ENCODE measurements at places on chromosomes 13 and 19.

- DNase-seq: no peak
Observed at GRCh38 chr13:106083620-106084350, 451.7 kb downstream of the EFNB2 start.

DNA sequence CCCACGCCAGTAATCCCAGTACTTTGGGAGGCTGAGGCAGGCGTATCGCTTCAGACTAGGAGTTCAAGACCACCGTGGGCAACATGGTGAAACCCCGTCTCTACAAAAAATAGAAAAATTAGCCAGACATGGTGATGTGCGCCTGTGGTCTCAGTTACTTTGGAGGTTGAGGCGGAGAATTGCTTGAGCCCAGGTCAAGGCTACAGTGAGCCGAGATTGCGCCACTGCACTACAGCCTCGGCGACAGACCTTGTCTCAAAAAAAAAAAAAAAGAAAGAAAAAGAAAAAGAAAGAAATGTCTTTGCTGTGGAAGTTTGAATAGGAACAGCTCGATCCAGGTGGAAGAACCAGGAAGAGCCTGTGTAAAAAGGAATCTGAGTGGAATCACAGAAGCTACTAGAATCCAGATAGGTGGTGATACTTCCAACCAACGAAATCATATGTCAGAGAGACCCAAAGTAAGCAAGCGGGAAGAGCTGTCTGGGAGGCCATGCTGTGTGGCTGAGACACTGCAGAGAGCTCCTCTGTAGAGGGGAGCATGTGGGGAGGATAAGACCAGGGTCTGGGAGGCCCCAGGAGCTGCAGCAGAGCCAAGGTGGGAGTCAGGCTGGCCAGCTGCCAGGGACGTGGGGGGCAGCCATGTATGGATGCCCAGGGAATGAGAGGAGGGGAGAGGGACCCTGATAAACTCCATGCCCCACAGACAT, 21.1 kb downstream of the LATS2 start:
- no peak for DNase-seq

GRCh38 chr13:79423801-79424642, 18.0 kb upstream of the RBM26 start:
- DNase-seq: no peak

- no peak for DNase-seq
Observed at GRCh38 chr13:94050686-94051085, 428.8 kb downstream of the DCT start.

DNA sequence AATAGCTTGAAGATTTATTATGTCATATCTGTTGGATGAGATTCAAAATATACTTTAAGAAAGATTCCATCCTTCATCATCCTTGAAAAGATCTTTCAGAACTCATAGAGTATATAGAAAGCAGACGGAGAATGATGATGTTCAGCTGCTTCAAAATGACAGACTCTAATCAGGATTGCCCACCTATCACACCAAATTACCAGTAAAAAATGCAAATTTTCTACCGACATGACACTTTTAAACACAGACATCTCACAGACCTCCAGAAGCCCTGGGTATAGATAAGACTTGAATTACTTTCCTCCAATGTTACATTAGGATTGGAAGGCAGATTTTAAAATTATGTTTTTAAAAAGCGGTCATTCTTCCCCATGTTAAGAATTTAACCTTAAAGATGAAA, 235.5 kb downstream of the GPC6 start:
- no peak for DNase-seq

DNA sequence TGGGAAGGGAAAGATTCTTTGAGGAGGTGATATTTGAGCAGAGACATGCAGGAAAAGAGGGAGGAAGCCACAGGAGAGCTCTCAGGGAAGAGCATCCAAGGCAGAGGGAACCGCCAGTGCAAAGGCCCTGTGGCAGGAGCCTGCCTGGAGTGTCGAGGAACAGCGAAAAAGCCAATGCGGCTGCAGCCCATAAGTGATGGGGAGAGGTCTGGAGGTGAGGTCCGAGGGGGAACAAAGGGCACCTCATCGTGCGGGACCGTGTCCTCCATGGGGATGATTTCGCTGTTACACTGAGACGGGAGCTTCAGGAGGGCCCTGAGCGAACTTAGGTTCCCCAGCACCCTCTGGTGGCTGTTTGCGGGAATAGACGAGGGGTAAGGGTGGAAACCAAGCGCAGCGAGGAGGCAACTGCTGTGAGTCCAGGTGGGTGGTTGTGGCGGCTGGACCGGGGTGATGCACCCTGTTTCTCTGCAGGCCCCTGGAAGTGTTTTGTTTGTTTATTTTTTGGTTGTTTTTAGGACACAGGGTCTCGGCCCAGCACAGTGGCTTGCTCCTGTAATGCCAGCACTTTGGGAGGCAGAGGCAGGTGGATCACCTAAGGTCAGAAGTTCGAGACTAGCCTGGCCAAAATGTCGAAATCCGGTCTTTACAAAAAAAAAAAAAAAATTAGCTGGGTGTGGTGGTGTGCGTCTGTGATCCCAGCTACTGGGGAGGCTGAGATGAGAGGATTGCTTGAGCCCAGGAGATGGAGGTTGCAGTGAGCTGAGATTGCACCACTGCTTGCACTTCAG, 5.9 kb upstream of the EHD2 start:
- DNase-seq: peak; percentile 21

DNA sequence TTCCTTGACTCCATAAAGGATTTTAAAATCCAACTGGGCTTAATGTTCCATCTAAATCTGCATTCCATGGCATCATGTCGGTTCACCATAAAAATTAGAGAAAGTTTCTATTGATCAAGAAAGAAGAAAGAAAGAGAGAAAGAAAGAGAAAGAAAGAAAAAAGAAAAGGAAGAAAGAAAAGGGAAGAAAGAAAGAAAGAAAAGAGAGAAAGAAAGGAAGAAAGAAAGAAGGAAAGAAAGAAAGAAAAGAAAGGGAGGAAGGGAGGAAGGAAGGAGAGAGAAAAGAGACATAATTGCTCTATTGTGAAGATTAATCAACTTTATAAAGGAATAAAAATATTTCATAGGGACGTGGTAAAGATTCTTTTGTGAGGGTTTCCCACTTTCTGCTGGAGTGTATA, 329.2 kb downstream of the DLEU7 start:
- no peak for DNase-seq

GRCh38 chr13:59946944-59947343, 216.8 kb downstream of the DIAPH3 start:
- DNase-seq: no peak

DNA sequence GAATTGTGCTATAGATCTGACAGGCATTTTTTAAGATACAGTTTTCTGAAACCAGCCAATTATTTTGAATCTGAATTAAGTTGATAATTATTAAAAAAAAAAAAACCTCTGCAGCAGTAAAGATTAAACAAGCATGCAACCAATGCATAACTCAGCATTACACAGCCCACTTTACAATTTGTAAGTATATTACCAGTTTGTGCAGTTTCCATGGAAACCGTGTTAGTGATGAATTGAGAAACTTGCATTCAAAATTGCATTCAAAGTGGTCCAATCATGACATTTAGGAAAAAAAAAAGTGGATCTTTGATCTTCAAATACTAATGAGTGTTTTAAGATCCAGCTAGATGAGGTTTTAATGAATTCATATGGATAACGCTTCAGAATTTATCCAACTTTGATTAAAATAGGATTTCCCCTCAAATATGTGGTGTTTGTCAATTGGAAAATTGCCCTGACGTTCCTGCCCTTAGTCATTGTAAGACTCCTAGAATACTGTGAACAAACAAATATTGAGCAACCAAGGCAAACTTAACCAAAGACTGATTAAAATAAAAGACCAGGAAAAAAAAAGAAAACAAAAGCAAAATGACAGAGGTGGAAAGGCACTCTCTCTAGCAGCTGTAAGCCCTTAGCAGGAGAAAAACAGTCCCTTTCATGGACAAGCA, 314.8 kb upstream of the MAB21L1 start:
- no peak for DNase-seq

DNA sequence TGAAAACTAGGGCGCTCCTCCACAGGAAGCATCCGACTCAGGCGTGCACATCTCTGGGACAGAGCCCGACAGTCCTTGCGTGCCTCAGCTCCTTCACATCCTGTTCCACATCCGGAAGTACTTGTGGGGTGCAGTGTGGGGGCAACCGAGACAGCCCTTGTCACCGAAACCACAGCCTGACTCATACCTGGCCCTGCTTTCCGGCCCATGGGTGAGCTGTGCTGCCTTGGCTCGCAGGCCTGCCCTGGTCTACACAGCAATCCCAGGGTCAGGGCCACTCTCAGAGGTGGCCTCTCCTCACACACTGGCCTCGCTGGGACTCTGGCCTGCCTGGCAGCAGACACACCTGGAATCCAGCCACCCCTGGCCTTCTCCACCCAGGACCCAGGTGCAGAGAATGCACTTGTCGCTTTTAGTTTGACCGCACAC, 100.4 kb downstream of the STK24 start:
- peak; percentile 90 for DNase-seq

- no peak for DNase-seq
Observed at GRCh38 chr19:56841193-56841543, 642 bp upstream of the PEG3 start.

DNA sequence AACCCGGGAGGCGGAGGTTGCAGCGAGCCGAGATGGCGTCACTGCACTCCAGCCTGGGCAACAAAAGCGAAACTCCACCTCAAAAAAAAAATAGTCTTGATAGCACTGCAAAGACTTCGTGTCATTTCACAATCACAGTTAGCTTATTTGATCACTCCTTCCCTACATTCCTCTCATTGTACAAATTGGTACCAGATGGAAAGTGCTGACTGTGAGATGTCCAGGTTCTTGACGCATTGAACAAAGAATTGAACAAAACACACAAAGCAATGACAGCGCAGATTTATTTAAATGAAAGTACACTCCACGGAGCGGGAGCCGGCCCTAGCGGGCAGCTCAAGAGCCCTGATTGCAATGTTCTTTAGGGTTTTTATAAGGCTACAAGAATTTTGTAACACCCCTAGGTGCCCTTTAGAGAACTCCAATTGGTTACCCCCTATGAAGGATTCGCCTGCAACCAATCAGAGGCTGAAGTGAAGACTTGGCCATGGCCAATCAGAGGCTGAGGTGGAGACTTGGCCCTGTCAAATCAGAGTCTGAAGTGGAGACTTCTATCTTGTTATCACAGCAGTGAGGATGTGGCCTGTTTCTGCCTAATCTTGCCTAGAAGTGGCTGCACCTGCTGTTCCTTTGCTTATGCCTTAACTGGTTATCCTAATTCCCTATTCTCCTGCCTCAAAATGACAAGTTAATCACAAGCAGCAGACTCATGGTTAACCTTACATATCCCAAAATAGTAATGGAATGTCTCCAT, 16.7 kb downstream of the ZNF556 start:
- no peak for DNase-seq

DNA sequence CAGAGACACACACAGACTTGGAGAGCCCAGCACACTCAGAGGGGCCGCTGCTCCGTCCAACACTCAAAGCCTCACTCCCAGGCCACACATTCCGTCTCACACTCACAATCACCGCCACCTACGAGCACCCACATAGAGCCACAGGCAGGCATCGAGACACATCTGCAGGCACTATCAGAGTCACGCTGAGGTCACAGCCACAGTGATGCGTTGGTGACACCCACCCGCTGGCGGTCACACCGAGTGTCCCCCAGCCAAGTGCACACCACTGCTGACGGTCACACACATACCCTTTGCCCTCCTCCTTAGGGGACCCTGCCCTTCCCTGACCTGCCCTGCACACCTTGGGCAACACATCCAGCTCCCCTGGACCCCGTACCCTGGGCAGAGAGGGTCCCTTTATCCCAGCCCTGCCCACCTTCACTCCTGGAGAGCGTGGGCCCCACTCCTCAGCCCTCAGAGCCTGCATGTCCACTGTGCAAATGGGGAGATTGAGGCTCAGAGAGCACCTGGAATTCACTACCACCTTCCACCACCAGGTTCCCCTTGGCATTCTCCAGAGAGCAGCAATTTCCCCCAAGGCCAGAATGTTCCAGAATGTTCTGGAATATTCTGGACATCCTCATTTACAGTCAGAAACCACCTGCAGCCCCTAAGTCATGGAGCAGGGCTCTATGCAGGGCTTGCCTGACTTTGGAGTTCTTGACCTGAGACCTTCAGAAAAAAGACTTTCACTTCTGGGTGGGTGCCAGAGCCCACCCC, 5.4 kb downstream of the FUT5 start:
- no peak for DNase-seq

DNA sequence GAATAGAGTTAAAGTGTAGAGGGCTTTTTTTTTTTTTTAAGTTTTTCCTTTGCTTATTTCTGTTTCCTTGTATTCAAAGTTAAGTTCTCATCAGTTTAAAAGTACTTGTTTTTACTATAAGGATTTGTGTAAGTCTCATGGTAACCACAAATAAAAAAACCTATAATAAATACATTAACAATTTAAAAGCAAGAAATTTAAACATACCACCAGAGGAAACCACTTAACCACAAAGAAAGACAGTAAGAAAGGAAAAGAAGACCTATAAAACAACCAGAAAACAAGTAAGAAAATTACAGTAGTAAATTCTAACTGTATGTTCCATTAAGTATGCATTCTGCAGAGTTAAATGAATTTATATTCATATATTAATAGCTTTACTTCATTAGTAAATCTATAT, 999.1 kb upstream of the ATXN8OS start:
- DNase-seq: no peak

DNA sequence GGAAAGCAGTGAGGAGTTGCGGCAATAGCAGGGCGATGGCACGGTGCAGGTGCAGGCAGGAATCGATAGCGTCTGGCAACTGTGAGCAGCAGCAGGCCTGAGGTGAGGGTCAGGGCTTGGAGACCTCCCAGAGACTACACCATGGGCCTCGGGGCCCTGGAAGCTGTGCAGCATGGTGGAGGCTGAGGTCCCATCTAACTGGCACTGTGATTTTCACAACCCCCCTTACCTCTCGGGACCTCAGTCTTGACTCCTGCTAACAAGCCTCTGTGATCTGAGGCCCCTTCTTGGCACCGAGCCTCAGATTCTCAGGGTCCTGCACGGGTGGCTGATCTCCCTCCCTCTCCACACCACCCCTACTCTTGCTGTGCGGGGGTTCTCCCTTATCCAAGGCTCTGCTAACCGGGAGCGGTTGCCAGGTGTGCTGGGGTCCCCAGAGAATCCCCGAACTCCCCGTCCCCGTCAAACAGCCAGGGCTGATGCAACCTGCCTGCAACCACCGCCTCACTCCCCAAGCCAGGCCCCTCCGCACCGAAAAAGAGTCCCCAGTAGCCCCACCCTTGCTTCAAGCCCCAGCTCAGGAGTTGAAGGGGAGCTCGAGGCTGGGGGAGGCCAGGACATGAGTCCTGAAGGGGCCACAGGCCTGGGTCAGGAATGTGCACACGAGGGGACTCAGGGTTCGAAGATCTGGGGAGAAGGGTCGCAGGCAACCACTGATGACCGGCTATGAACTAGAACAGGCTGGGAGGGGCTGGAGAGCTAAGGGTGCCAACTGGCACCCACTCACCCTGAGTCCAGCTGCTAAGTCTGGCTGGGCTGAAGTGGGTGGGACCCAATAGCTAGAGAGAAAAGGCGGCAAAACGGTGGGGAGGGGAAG, 4.8 kb upstream of the ATF5 start:
- DNase-seq: peak; percentile 56

GRCh38 chr19:44356383-44357111, at the start of gene ZNF112:
Gene ZNF112, minus strand, starts transcription at chr19:44356680. Its CDS starts 16,141 bp downstream, at chr19:44340539.
- peak; percentile 11 for DNase-seq

DNA sequence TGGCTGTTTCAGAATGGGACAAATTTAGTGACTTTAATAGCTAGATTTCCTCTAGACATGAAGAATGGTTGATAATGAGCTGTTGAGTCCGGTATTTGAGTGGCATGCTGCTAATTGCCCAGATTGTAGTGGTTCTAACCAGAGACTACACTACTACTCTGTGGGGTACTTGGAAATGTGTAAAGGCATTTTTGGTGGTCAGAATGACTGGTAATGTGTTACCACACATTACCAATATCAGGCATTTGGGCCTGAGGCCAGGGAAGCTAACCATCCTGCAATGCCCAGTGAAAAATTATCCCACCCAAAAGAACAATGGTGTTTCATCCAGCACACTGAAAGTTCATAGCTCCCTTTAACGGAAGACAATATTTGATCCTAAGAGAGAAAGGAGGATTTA, 17.5 kb upstream of the N4BP2L1 start:
- no peak for DNase-seq

Data from GM12878 (cell line).